ENCODE measurements at places on chromosomes 2 and 18.

GRCh38 chr2:187627153-187627552 lies 72.9 kb upstream of the TFPI start:
- no peak for DNase-seq

DNA sequence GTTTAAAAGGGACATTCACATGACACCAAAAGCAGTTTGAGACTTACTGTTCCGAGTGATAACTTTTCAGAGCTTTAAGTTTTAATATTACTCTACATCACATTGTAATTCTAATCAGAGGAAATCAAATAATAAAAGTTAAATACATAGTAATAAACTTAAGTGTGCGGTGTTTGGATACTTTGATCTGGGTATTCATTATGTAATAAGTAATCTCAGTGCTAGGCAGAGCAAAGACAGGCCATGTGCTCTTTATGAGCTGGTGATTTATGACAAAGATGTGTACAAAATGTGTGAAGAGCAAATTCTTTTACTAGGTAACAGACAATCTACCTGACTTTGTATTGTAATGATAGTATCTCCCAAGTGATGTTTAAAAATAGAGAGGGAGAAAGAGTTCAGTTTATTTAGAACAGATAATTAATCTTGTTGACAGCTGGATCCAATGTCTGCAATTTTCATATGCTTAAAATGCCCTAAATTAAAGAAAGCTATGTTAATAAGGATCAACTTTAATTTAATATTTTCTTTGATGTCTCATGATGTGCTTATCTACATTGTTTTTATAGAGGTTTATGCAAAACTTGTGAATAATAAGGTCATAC lies 4.4 kb downstream of the CFAP221 start:
- no peak for DNase-seq

GRCh38 chr2:66525606-66526005 lies 90.7 kb downstream of the MEIS1 start:
- no peak for DNase-seq

DNA sequence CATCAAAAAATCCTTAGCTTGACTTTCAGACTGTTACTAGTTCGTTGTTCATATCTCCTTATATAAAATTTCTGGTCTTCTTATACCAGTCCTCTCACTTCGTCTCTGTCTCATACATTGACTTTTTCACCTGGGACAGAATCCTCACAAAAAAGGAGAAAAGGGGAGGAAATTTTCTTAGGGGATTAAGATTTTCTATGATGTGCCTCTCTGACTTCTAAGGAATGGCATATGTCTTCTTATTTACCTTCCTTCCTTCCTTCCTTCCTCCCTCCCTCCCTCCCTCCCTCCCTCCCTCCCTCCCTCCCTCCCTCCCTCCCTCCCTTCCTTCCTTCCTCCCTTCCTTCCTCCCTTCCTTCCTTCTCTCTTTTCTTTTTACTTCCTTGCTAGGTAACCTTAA lies 27.9 kb downstream of the KCNE4 start:
- no peak for DNase-seq

DNA sequence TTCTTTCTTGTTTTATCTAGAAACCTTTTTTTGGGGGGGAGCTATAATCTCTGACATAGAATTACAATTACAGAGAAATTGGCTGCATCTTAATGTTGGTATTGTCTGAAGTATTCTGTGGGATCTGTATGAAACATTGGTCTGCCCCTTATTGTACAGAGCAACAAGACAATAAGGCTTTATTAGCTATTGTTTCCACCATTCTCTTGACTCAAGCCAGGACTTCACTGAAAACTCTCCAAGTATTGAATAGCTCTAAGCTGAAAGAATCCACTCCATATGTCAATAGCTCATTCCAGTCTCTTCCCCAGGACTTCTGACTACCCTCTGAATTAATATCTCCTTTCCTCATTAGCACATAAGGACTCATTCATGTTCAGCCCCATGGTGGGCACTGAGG lies 77.8 kb downstream of the RHBDD1 start:
- no peak for DNase-seq

DNA sequence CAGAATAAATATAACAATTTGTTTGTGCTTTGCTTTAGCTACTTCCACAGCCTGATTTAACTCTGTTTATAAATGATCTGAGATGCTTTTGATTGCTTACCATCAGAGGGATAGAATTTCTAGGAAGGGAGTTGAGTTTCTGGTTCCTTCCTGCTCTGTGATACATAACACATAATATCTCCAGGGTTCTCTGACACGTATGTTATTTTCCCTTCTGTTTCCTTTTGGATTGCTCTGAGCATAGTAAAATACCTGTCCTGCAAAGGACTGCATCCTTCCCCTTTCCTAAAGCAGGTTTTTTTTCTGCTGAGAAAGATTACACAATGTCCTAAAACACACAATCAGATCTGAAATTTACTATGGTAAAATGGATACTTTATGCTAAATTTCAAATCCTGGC lies 76.1 kb downstream of the CABYR start:
- DNase-seq: no peak

- DNase-seq: no peak
These were observed 79.7 kb upstream of the MAP4K4 start for GRCh38 chr2:101617796-101618195.

GRCh38 chr2:101983928-101984327 lies 7.8 kb upstream of the IL1R2 start:
- DNase-seq: no peak

DNA sequence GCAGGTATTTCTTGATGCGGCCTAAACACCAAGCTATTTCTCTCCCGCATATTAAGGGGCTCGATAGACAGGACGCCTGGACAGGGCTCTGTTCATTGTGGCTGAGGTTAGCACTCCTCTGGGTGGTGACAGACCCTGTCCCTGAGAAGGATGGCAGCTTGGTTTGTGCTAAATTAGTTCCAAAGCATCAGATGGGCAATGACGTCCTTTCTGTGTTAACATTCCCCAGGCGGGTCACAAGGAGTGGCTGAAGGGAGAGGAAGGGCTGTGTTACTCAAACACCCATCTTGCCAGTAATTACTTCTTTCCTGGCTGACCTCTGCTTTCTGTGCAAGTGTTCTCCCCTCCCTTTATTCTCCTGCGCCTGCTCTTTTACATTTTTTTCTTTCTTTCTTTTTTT lies 75.0 kb downstream of the TMEM247 start:
- DNase-seq: no peak

DNA sequence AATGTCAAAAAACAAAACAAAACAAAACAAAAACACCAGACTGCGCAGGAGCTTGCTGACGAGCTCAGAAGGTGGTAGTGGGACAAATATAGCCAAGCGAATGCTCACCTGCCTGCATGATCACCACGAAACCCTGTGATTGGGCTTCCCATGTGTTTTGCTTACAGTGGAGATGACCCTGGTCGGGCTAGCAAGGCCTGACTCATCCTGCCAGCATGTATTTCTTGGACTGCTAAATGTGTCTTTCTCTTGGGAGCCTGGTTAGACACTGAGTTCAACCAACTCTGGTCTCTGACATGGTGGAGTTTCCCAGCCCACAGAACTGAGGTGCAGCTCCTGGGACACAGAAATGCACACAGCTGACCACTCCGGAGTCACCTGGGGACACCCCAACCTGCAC lies 30.7 kb upstream of the DUSP2 start:
- DNase-seq: no peak

- no peak for DNase-seq
These were observed 133.6 kb downstream of the SOCS6 start for GRCh38 chr18:70422391-70422965.

DNA sequence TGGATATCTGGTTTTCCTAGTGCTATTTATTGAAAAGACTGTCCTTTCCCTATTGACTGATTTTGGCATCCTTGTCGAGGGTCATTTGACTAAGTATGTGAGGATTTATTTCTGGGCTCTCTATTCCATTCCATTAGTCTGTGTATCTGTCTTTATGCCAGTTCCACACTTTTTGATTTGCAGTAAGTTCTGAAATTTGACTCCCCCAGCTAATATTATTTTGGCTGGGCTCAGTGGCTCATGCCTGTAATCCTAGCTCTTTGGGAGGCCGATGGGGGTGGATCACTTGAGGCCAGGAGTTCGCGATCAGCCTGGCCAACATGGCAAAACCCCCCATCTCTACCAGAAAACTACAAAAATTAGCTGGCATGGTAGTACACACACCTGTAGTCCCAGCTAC lies 46.8 kb upstream of the GAREM2 start:
- no peak for DNase-seq

DNA sequence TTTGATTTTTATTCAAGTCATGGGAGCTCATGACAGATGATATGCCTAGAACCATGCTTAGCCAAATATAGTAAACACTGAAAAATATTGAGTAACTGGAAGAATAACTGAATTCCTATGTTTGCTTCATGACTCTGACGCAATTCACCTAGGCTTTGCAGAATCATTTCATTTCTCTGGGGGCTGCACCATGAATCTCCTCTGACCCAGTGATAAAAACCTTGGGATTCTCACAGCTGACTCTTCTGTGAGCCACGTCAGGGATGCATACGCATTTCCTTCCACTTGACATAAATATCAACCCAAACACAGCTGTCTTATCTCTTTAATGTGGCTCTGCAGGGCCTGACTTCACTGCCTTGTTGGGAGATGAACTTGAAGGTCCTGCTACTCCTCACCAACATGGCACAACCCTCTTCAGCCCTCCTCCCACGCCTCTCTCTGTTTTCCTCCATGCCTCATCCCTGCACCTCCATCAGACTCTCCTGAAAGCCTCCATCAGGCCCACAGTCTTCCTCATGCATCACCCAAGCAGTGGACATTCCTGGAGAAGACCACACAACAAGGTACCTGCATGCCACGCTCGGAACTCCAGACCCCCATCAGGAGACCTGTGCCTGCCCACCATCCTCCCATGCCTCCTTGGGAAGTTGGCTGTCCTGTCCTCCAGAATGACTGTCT lies 29.8 kb downstream of the COL6A3 start:
- no peak for DNase-seq

DNA sequence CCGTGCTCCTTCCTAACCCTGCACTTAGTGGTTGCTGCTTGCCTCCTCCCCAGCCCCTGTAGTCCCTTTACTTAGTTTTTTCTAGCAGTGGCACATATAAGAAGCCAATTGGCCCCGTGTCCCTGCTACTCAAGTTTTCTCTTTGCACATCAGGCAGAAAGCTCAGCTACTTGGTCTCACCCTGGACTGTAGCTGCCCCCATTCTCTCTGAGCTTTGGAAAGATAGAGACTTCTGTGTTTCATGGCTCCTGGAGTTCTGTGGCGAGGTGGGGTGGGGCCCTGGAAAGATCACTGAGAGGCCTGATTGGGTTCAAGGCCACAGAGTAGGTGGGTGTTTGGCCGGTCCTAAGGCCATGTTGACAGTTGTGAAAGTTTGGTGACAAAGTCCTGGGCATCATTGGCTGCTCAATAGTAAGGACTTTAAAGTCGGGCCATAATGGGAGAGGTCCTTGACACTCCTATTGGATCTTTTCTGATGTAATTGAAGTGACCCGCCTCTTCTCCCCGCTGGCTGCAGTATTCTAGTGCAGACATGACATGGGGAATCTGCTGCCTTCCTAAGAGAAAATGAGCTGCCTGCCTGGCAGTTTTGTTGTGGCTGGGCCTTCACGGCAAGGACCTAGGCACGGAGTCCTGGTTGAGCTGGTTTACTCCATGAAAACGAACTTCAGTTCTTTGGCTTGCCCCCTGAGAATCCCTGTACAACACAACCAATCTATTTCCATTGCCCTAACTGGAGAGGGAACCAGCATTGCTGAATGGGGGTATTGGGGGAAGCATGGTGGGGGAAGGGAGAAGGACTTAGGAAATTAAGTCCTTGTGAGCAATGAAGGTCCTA lies 26.2 kb upstream of the CYP27A1 start:
- DNase-seq: no peak

DNA sequence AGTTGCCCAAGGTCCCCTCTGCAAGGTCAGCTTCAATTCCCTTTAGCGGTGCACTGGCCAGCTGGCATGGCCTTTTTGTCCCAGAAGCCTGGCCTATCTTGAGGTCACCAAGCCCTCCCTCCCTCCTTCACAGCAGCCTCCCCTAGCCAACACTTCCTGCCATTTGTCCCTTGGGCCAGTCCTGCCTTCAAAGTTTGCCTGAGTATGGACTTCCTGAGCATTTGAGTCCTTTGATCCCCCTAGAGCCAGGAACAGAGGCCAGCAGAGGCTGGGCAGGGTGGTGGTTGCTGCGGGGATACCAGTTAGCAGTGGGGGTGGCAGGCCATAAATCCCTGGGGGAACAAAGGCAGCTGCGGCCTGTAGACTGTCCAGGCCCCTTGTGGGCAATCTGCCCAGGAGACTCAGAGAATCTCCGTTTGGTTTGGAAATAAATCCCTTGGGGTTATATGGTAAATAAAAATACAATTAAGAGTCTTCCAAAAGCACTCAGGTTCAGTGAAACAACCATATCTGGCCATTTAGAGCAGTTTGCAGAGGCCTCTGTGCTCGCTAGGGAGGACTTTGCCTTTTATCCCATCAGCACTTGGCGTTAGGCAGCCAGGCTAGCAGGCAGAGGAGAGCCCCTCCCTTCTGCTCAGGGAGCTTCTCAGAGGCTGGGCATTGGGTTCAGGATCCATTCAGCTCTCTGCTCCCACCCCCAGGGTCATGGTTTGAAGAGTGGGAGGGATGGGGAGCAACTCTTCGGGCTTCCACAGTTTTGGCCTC lies 3.1 kb upstream of the HES6 start:
- no peak for DNase-seq

GRCh38 chr2:71903841-71904240 lies 243.8 kb downstream of the CYP26B1 start:
- no peak for DNase-seq

DNA sequence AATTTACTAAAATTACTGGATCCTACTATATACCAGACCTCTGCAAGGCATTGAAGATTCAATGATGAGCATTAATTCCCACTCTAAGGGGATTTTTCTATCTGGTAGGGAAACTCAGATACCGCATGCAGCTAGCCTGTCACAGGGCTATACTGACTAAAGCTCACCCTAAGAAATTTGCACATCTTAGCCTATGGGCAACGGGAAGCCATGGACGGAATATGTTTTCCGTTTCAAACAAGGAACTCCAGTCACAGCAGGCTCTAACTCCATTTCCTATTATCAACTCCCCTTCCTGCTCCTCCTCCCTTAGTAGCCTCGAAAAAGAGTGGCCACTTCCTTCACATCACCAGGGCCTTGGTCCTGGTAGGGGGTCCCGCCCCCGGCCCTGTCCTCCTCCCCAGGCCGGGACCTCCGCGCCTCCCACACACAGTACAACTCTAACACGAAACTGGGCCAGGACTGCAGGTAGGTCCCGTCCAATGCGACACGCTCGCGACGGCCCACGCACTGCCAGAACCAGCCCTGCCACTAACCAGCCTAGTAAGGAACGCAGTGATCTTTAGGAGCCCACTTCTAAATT lies 659 bp upstream of the COX5B start:
- no peak for DNase-seq

Measured in posterior cingulate gyrus (tissue), 11 donors.